ENCODE measurements at places on chromosomes 12 and 14.

DNA sequence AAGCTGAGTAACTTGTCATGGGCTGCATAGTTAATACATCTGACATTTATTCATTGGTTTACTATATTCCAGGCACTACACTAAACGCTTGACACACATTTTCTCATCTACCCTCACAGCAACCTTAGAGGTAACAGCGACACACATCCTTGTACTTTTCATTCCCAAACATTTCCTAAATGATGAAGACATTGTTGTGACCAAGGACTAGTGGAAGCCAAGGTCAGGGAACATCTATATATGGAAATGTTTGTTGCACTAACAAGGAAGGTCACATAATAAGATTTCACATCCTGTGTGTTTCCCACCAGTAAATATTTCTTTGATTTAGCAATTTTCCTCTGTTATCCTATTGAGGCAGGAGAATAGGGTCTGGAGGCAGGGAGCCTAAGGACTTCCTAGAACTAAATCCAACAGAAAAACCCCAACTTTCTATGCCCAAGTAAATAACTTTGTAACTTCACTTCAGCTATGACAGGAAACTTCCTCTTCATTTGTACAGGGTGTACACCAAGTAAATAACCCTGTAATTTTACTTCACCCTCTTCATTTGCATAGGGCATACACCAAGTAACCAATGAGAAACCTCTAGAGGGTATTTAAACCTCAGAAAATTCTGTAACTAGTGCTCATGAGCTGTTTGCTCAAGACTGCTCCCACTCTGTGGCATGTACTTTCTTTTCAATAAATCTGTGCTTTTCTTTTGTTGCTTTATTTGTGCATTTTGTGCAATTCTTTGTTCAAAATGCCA lies 48.4 kb downstream of the ZNF641 start:
- no peak for DNase-seq

DNA sequence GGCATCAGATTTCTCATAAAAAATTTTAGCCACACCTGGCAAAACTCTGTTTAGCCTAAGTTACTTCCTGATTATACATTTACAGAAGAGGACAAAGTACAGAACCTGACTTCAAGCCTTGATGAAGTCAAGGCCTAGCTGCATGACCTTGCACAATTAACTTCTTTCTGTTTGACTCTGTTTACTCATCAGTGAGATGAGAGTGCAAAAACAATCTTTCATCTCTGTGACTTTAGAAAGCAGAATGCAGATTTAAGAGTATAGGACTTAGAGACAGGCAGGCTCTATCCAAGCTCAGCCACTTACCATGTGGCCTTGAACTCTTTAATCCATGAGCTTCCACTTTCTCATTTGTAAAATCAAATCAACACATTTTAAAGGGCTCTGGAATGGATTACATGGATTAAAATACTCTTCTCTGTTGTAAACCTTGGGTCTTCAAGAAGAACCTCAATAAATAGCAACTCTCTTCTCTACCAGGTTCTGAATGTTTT lies 1178.9 kb downstream of the FLRT2 start:
- no peak for DNase-seq

GRCh38 chr14:103228076-103228806 lies 105.0 kb downstream of the TNFAIP2 start:
- no peak for DNase-seq

- DNase-seq: no peak
These were observed 331.7 kb downstream of the SOX5 start for GRCh38 chr12:23617749-23618148.

DNA sequence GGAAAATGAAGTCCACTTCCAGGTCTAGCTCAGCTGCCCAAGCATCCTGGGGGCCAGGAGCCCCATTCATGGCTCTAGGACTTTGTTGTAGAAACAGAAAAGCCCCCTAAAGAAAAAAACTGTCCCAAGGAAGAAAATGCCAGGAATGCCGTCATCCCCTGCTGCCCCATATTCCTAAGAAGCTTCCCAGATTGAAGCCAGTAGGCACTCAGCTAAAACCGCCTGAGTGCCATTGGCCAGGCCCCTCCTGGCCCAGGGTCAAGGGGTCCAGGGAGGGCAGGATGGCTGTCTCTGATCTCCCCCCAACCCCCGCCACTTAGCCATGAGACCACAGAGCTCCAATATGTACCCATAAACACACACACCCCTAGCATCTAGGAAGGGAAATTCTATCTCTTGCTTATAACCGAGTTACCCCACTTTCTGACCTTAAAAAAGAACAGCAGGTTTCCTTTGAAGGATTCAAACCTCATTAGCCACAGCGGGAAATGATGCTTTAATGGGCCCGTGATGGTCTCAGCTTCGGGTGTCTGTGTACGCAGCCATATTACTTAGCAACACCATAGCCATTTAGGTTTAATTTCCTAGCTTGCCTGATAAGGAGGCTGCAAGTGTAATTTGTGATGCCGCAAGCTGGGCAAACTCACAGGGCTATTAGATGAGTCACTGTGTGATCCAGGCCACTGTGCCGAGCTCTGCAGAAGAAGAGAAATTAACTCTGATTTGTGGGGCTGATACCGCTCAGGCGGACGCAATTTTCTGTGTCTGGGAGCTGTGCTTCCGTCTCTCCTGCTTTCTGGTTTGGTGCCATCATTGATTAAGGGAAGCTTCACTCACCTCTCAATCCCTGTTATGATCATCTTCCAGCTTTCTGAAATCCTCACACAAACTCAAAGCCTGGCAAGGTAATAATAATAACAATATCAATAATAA lies 84.2 kb downstream of the GCH1 start:
- DNase-seq: no peak

DNA sequence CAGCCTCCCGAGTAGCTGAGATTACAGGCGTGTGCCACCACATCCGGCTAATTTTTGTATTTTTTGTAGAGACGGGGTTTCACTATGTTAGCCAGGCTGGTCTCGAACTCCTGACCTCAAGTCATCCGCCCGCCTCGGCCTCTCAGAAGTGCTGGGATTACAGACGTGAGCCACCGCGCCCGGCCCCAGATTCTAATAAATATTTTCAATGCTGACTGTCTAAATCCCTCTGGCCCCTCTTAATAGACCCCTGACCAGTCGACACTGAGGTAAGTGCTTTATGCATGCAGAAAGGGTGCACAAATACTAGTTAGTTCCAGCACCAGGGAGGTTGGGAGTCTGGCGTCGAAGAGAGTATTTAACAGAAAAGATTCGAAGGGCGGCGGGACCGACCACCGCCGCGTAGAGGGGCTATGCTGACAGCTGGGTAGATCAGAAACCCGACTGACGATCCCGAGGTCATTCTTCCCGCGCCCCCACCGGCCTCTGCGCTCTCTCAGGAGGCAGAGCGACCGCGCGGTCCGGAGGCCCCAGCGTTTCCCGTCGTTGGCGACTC lies 1.1 kb upstream of the SPATS2 start:
- no peak for DNase-seq

DNA sequence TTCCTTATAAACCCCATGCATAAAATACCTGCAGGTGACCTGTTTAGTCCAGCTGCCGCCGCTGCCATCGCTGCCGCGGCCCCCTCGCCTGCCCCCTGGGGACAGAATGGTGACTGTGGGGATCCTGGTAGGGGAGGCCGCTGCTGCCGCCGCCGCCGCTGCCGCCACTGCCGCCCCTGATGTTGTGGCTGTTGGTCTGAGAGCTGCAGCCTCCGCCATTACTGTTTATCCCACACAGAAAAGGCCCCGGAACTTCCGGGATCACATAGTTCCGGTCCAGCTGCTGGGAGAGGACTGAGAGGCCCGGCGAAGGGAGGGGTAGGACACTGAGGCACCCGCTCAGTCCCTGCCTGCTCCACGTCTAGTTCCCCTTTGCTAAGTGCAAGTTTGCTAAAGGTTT lies 244.9 kb downstream of the C12orf50 start:
- no peak for DNase-seq

DNA sequence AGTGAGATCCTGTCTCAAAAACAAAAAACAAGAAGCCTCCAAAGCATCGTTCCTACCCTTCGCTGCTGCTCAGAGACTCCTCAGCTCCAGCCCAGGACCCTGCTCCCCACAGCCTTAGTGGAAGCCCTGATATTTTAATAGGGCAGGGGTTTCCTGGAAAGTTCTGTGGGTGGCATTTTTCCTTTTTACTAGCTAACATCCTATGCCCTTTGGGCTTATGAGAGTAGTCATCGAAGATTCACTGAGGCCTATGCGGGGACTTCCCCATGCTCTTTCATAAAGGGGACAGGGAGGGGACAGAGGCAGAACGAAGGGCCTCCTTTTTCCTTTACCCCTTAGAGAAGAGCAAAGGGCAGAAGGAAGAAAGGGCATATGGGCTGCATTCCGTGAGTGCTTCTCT lies 8.3 kb downstream of the LAG3 start:
- no peak for DNase-seq

DNA sequence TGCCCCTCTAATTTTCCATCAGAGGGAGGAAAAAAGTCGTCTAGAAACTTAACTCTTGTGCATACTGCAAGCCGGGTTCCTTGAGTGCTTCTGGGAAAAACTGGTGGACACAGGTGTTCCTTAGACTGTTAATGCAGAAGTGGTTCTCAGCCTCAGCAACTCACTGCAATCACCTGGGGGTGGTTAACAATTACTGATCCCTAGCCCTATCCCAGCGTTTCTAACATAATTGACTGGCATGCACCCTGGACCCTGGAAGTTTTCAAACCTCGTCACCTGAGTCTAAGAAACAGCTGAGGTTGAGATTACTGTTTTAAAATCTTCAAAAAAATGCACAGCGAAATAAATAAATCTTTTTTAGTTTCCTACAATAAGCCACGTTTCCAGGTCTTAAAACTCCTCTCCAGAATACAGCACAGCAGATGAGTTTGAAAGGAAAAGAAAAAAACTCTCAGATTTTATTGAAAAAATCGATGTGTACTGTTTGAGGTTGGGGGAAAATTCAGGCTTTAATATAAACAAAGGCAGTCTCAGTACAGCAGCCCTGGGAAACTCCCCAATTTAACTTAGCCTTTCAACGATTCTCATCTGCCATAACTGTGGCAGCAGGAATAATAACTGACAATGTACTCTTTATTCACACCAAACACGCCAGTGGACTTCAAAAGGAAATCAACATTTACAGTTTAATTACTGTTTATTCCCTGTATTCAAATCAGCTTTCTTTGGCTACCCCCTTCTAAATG lies 45.4 kb downstream of the PHLDA1 start:
- no peak for DNase-seq

GRCh38 chr14:105935384-105935783 lies 409.0 kb downstream of the TMEM121 start:
- DNase-seq: no peak

GRCh38 chr12:288687-289086 lies 26.1 kb upstream of the SLC6A13 start:
- DNase-seq: no peak

GRCh38 chr14:30803185-30803584 lies 71.2 kb upstream of the COCH start:
- no peak for DNase-seq

DNA sequence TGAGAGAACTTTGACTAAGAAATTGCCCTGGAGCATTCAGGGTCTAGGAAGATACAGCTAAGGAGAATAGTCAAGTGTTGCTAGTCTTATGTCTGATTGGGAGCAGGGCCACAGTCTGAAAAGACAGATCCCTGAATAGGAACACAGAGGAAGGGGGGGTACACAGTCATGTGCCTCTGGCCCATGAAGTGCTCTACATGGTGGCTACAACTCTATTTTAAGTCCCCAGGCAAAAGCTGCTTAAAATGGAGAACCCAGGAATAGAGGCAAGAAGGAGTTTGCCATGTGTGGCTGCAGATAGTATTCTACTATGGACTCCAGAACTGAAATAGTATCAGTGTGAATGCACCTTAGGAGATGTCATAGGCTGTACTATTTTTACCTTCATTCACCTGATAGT lies 118.0 kb upstream of the NPAS3 start:
- no peak for DNase-seq

GRCh38 chr14:82854901-82855300 lies 1321.2 kb upstream of the SEL1L start:
- DNase-seq: no peak

- no peak for DNase-seq
These were observed 1086.9 kb downstream of the TMEM121 start for GRCh38 chr14:106613256-106613655.

GRCh38 chr14:79602045-79602444 lies 609.3 kb downstream of the DIO2 start:
- DNase-seq: no peak

GRCh38 chr12:93460003-93460402 lies 7.3 kb upstream of the MRPL42 start:
- DNase-seq: no peak

GRCh38 chr12:84329938-84330337 lies 582.7 kb downstream of the SLC6A15 start:
- DNase-seq: no peak

DNA sequence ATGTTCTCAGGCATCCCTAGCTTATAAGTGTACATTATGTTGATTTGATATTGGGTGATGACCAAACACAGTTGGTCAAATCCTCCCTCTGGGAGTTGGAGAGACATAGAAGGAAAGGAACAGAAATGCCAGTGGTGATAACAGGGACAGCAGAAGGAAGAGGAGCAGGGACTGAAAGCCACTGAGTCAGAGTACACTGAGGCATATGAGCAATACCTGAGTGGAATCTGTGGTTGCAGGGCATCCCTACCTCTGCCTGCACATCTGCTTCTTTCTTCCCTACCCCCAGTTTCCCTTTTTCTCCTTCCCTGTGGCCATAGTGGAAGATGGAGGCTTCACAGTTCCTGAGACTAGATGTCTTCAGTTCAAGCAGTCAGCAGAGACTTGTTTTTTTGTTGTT lies 44.9 kb downstream of the BICD1 start:
- no peak for DNase-seq

GRCh38 chr12:6772331-6772695 lies at the start of gene LAG3:
Gene LAG3 (plus strand): TSS chr12:6772520. CDS start chr12:6772853, 333 bp downstream.
- DNase-seq: peak; percentile 81

DNA sequence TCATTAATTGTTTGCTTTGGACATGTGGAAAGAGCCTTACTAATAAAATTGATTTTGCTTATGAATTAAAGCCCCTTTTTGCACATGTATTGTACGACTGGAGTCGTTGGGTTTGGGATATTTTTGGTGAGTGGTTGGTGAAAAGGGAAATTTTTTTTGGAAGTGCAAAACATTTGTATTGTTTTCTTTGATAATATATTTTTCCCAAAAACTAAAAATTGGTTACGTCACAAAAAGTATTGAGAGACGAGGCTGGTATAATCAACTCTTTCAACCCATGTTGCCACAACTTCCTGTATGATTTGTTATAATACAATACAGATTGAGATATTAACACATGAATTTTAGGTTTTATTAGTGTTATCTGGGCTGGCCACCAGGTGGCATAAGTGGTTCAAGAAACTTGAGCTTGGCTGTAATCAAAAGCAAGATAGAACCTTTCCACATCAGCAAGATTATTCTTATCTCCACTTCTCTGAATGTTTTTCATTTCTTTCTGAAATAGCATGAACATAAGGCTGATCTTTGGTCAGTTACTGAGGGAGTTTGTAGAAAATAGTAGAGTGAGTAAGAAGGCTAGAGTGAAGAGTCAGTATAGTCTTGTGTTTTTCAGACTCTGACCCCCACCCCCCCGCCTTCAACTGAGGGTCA lies 8.7 kb downstream of the NGDN start:
- DNase-seq: peak; percentile 25

Measured in stimulated activated CD4-positive, alpha-beta T cell treated with anti-CD3 and anti-CD28 coated beads, TNF-alpha, amount 100 ng/mL, for 24 hours (primary cell).